ENCODE measurements at places on chromosomes 2 and 18. TPM values are rescaled to one million over a fixed set of nuclear protein-coding genes. Genes with fewer than 3 reads are reported as not detected.

ARHGAP25 gene
- 32.2 TPM for total RNA-seq

KLHL41 gene
- total RNA-seq = 5.2 TPM

IL36G gene
- total RNA-seq = 0.24 TPM

STAT4 gene
- 7.5 TPM for total RNA-seq

CD8A gene
- 181 TPM for total RNA-seq

GRCh38 chr2:147546109-147546508 is 298.7 kb upstream of the ACVR2A start:
- H3K36me3 ChIP-seq = no peaks in the 10 kb centered on the region
- no peaks in the 10 kb centered on the region for H3K4me1 ChIP-seq
- H3K4me3 ChIP-seq = no peak overlapping the region
- no peaks in the 10 kb centered on the region for H3K27me3 ChIP-seq

GRCh38 chr2:32856891-32857290 is 89.9 kb upstream of the LTBP1 start:
- H3K4me3 ChIP-seq = no peak overlapping the region
- H3K27ac ChIP-seq = no peak overlapping the region
- no peaks in the 10 kb centered on the region for H3K4me1 ChIP-seq
- no peak for DNase-seq
- no peaks in the 10 kb centered on the region for H3K27me3 ChIP-seq
- no peaks in the 10 kb centered on the region for H3K36me3 ChIP-seq

DNA sequence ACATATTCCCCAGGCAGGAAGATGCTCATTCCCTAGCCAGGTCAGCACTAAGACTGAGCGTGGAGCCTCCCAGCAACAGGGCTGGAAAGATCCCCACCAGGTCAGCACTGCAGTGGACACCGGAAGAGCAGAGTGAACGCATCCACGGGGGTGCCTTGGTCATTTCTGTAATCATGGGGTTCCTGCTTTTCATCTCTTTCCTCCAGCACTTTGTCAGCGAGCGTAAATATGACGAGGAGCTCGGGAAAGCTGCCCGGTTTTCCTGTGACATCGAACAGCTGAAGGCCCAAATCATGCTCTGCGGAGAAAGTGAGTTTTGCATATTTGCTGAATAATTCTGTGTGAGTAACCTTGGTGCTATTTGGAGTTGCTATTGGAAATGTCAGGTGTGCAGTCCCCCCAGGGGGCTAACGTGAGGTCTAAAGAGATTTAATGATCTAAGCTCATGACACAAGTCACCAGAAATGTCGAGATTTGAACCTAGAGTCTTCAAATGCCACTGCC is 40.1 kb downstream of the KCTD18 start:
- no peaks in the 10 kb centered on the region for H3K27me3 ChIP-seq
- H3K4me1 ChIP-seq = peaks cover 22% of the 10 kb centered on the region
- H3K27ac ChIP-seq = no peak overlapping the region
- H3K4me3 ChIP-seq = no peak overlapping the region

- peak overlapping the region; percentile 88 for H3K27ac ChIP-seq
- no peak for DNase-seq
- no peak overlapping the region for H3K4me3 ChIP-seq
- H3K27me3 ChIP-seq = no peaks in the 10 kb centered on the region
Measured at GRCh38 chr2:172968061-172968469, 107.6 kb upstream of the MAP3K20 start.

- no peaks in the 10 kb centered on the region for H3K27me3 ChIP-seq
- DNase-seq = no peak
- H3K36me3 ChIP-seq = peaks cover 33% of the 10 kb centered on the region
- no peak overlapping the region for H3K27ac ChIP-seq
Measured at GRCh38 chr2:121382744-121383143, 97.7 kb upstream of the TFCP2L1 start.

GRCh38 chr2:172103471-172104272 is 972 bp upstream of the DLX2 start:
- peaks cover 96% of the 10 kb centered on the region for H3K27me3 ChIP-seq
- H3K4me1 ChIP-seq = peaks cover 86% of the 10 kb centered on the region
- no peak for DNase-seq
- peak overlapping the region; percentile 61 for H3K4me3 ChIP-seq

DNA sequence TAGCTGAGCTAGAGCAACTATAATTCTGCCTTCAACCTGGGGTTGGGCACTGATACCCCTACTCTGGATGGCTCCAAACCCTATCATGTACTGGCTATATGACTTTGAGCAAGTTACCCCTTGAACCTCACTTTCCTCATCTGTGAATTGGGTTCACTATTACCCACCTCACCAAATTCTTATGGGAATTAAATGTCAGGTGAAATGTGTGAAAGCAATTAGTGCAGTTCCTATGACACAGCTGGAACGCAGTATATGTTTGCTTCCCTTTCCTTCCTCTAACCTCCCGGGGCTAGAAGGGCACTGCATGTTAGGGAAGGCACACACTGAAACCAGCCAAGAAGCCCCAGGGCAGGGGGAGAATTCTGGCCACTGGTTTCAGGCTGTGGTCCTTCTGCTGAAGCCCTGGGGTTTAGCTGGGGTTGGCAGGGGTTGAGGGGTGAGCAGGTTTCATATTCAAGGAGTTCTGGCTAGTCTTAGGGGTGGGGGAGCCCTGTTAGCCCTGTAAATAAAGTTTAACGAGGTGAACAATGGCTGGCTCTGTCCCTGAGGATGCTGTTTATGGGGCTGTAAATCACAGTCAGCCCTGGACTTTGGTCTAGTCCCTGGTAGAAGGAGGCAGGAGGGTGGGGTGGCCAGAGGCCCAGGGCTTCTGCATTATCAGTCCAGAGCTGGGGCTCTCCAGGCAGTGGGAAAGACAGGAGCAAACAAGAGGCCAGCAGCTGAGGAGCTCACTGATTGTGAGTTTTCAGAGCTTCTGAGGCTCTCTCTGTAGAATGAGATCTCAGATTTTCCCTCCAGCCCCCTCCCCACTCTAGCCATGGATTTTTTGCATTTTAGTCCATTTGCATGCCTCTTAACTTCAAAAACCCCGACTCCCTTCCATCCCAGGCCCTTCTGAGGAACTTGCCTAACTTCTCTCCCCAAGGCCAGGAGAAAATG is 8.0 kb downstream of the PKDCC start:
- H3K36me3 ChIP-seq = no peaks in the 10 kb centered on the region
- DNase-seq = no peak
- H3K27me3 ChIP-seq = peaks cover 46% of the 10 kb centered on the region
- peaks cover 5% of the 10 kb centered on the region for H3K4me1 ChIP-seq
- H3K4me3 ChIP-seq = no peak overlapping the region
- H3K27ac ChIP-seq = no peak overlapping the region

GRCh38 chr18:55268628-55269275 is 309.5 kb upstream of the CCDC68 start:
- DNase-seq = no peak
- H3K27me3 ChIP-seq = no peaks in the 10 kb centered on the region
- peaks cover 6% of the 10 kb centered on the region for H3K4me1 ChIP-seq
- H3K4me3 ChIP-seq = no peak overlapping the region
- peaks cover 5% of the 10 kb centered on the region for H3K36me3 ChIP-seq

GRCh38 chr2:74149570-74150319 is 2.0 kb upstream of the BOLA3 start:
- no peak overlapping the region for H3K27ac ChIP-seq
- no peak for DNase-seq
- H3K4me3 ChIP-seq = no peak overlapping the region
- H3K36me3 ChIP-seq = peaks cover 39% of the 10 kb centered on the region

- H3K4me1 ChIP-seq = peaks cover 10% of the 10 kb centered on the region
- DNase-seq = no peak
- H3K36me3 ChIP-seq = no peaks in the 10 kb centered on the region
Measured at GRCh38 chr2:28346587-28346986, 46.1 kb upstream of the FOSL2 start.

- no peak for DNase-seq
- H3K27ac ChIP-seq = no peak overlapping the region
- no peaks in the 10 kb centered on the region for H3K4me1 ChIP-seq
- no peak overlapping the region for H3K4me3 ChIP-seq
- no peaks in the 10 kb centered on the region for H3K36me3 ChIP-seq
Measured at GRCh38 chr2:25018681-25019080, 23.2 kb upstream of the EFR3B start.

DNA sequence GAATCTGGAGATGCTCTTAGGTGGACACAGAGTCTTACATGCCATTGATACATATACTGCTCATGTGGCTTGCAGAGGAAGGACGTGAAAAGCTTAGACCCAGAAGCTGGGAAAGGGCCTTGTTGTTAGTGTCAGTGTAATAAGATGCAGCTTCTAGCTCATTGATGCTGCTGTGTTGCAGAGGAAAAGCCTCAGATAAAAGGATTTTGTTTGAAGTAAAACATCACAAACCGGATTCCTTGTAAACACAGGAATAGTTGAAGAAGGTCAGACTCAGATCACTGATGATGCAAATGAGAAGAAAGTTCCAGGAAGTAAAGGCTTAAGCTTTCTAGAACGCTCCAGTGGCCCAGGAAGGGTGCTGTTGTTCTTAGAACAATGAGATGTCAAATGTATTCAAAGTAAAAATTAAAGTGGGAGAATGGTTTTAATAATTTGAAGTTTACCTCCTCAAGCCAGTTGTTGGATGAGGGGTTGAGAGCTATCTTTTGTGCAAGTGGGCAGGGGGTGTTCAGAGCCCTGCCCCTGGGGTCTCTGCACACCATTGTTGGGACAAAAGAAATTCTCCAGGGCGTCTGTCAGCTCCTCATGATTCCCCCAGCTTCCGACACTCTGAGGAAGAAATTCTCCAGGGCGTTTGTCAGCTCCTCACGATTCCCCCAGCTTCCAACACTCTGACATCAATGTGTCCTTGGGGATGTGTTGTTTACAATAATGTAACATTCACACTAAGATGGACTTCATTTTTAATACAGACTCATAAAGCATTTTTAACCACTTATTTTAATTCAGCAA is 61.3 kb upstream of the CHMP1B start:
- H3K27ac ChIP-seq = no peak overlapping the region
- no peak for DNase-seq
- H3K36me3 ChIP-seq = no peaks in the 10 kb centered on the region
- no peaks in the 10 kb centered on the region for H3K4me1 ChIP-seq
- peaks cover 6% of the 10 kb centered on the region for H3K27me3 ChIP-seq
- H3K4me3 ChIP-seq = no peak overlapping the region

DNA sequence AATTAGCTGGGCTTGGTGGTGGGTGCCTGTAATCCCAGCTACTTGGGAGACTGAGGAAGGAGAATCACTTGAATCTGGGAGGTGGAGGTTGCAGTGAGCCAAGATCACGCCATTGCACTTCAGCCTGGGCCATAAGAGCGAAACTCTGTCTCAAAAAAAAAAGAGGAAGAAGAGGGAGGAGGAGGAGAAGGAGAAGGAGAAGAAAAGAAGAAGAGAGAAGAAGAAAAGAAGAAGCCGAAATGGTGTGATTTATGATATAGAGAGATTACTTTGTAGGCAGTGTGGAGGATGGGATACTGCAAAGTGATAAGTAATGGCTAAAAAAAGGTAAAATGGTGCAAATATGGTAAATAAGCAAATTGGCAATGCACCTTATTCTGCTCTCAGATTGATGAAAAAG is 25.1 kb downstream of the THNSL2 start:
- no peak overlapping the region for H3K4me3 ChIP-seq
- no peaks in the 10 kb centered on the region for H3K4me1 ChIP-seq
- DNase-seq = no peak

DNA sequence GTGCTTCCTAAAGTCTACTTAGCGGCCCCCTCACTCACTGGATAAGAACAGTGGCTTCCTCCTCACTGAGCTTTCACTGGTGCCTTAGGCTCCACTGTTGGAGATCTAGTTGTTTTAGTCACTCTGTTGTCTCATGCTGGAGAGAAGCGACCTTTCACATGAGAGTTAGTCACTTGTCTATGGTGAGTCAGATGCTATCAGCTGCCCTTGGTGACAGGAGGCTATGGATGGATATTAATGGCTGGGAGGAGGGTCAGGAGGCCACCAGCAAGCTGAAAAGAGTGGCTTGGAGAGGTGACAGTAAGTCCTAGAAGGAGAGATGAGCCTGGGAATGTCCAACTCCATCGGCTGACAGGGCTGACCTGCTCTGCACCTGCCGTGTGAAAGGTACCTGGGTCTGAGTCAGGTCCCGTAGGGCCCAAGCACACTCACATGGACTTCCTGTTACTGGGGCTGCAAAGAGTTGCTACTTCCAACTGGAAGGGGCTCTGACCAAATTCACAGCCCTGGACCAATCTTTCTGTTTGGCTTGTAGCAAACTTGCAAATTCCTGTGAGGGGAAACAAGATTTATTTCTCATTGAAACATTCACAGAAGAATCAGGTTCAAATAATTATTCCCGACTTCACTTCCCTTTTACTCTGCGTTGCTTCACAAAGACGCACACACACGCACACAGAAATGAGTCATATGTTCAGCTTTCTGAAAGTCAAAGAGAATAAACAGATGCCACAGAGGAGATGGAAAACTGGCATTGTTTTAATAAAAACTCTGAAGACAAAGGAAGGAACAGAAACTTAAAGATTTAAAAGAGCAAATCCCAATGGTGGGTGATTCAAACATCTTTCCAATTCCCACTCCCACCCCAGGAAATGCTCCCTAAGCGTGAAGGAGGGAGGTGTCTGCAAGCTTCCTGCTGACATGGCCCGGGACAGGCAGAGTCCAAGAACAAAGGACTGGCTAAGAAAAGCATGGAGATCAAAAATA is 203.5 kb upstream of the TWIST2 start:
- H3K4me1 ChIP-seq = no peaks in the 10 kb centered on the region
- H3K4me3 ChIP-seq = no peak overlapping the region
- H3K27me3 ChIP-seq = peaks cover 2% of the 10 kb centered on the region
- no peak overlapping the region for H3K27ac ChIP-seq
- H3K36me3 ChIP-seq = no peaks in the 10 kb centered on the region

All from thymus (tissue), 14 donors.